Esophagus mucosa (tissue), 1 donor: ENCODE measurements at places on chromosomes 7 and 10. TPM values are rescaled to one million over a fixed set of nuclear protein-coding genes. Genes with fewer than 3 reads are reported as not detected.

DNA sequence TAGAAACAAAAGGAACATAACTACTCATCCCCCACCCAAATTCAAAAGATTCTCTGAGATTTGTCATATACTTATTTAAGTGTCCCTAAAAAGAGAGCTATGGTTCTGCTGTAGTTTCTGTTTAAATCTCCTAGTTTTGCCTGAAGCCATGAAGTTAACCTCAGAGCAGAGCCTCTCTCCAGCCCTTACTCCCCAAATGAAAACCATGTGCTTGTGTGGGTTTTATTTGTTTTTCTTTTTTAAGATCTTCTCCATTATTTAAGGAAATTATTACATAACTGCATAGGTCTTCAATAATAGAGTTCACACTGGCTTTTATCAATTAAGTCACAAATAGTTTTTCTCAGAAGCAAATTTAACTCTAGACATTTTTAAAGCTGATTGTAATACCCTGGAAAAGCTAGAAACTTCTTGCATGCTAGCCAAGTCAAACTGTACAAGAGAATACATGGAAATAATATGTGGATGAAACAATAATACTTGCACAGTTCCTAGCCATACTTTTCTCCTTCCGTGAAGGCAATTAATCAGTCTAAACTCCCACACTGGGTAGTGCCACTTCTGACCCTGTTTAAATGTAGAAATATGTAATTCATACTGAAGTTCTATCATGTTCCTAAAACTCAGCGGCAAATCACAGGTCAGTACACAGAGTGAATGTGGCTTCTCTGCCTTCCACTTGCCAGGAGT, 579.7 kb downstream of the SUGCT start:
- ATAC-seq, result no peak

DNA sequence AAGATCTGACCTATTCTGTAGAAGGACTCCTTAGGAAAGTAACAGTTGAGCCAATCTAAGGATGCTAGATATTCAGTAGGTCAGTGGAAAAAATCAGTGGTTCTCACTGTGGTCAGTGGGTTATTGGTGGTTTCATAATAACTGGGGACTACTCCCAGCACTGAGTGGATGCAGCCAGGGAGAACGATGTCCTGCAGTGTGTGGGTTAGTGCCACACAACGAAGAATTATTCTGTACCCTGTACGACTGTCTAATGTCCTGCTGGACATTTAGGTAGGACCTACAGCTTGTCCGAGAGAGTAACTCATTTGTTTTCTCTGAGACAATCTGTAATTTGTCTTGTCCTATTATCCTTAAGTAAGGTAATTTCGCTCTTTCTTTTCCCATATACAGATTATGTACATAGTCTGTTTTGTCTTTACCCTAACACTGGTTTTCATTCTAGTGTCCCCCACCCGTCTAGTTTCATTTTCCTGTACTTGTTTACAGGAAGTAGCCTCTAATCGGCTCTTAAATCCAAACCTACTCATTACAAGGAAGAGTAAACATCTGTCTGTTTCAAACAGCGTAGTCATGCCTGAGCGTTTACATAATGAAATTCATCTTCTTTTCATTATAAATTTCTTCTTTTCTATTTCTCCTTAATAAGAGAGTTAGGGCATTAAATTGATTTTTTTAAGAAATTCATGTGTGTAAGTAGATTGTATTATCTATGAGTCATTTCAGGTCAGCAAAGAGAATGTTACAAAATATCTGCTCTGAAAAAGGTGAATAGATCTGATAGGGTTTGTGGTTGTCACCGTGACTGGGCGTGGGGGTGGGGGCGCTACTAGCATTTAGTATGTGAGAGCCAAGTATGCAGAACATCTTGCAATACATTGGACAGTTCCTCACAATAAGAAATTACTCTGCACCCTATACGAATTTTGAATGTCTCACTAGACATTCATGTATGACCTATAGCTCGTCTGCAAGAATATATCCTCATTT, 8.3 kb upstream of the ZC3HAV1L start:
- ATAC-seq, result no peak

DNA sequence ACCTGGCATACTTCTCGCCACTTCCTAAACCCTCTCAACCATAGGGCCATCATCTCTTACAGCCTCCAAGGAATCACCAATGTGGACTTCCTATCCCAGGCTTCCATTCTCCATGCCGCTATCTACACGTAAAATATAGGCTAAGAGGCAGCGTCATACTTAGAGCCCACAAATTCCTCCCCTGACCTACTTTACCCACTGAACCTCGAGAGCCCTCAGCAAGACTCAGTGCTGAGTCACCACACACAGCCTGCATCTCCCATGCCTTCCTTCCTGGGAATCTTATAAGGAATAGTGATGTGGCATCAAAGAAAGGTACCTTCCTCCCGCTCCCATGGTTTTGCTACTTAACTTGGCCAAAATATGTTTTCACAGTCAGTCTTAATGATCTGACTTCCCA, 435.6 kb upstream of the NFE2L3 start:
- ATAC-seq, result no peak

Gene FGFBP3
- total RNA-seq, result 0.56 TPM

Gene PSMC2
- 73.1 TPM for total RNA-seq

GRCh38 chr7:135414850-135415439, 95.0 kb downstream of the CNOT4 start:
- no peak for ATAC-seq

Gene CEP41
- 4.8 TPM for total RNA-seq

- no peak for ATAC-seq
These were observed 10.8 kb downstream of the ZNF467 start for GRCh38 chr7:149762610-149763009.

DNA sequence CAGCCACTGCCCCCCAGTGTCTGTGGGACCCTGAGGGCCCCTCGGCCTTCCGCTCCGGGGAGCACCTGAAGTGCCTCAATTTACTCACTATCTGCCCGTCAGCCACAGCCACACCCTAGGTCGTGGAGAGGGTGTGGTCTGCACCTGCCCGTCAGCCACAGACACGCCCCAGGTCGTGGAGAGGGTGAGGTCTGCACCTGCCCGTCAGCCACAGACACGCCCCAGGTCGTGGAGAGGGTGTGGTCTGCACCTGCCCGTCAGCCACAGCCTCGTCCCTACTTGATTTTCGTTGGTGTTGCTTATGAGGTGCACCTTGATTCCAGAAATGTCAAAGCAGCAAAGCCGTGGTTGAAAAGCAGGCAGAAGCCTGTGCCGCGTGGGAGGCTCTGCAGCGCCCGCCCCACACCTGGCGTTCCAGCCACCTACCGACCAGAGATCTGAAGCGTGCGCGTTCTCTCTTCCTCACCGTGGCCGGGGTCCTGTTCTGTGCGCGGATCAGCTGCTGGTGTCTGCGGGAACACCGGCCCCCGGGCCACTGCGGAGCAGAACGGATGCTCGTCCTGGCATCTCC, 101.6 kb downstream of the DYNC2I1 start:
- peak; percentile 100 for ATAC-seq

- peak; percentile 70 for ATAC-seq
These were observed 106.7 kb upstream of the INSYN2A start for GRCh38 chr10:127303105-127303504.

Gene DDC
- not detected for total RNA-seq

Gene HOXA6
- total RNA-seq, result 1.7 TPM

- no peak for ATAC-seq
These were observed 33.3 kb downstream of the COX15 start for GRCh38 chr10:99698504-99699080.

- ATAC-seq, result no peak
These were observed 7.6 kb upstream of the BAG3 start for GRCh38 chr10:119643306-119644204.

DNA sequence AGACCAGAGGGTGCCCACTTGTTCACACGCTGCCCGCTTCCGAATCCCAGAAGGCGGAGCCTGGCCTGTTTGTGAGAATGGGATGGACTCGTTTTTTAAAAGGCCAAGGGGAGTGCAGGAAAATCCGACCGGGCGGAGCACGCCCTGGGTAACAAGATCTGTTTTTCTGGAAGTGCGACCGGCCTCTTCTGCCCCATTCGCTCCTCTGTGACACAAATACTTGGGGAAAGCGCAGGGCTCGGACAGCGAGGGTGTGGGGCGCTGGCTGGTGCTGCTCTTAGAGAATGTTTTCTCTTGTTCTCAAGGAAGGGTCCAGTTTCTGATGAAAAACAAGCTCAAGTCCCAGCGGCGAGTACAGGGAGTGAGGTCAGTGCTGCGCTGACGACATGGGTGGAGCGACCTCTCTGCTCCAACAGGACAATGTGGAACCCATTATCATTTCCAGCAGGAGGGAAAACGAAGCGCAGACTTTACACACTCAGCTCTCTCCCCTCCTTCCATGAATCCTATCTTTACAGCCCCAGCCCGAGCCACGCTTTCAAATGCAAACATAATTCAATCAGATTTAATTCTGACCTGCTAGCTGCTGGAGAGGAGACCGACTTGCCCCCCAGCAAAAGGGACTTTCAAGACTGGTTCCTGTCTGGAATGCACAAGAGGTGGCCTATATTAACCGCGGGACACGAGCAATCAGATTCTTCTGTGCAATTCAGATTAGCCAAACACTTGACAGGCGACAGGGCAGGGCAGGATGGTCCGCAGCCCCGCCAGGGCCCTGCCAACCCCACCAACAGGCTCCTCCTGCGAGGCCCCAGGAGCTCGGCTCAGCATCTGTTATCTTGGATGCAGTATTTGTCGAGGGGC, 1.1 kb downstream of the RADIL start:
- ATAC-seq, result no peak

Gene VSTM4
- total RNA-seq, result 0.68 TPM

DNA sequence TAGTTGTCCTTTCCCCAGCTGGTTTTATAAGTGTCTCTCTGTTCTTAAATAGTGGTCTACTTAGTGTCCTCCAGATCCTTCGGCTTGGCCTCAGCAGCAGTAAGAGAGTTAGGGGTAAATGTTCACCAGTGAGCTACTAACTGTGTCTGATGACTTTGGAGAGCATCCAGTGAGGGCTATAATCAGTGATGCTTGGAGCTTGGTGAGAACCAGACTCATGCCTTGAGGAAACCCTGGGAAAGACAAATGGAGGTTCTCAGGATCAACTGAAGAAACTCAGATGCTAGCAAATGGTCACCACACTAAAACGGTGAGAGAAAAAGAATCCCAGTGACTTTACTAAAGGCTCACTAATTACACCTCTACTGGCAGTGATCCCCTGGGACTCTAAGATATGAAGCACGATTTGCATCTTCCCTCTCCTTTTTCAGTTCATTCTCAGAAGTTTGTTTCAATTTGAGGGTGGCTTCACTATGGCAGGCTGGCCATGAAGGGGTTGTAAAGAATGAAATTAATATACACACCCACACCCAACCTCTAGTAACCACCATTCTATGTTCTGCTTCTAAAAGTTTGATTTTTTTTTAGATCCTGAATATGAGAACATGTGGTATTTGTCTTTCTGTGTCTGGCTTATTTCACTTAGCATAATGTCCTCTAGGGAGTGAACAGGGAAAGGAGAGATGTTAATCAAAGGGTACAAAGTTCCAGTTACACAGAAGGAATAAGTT, 177.9 kb downstream of the PDE1C start:
- no peak for ATAC-seq

Gene CAMK2B
- 1.1 TPM for total RNA-seq

DNA sequence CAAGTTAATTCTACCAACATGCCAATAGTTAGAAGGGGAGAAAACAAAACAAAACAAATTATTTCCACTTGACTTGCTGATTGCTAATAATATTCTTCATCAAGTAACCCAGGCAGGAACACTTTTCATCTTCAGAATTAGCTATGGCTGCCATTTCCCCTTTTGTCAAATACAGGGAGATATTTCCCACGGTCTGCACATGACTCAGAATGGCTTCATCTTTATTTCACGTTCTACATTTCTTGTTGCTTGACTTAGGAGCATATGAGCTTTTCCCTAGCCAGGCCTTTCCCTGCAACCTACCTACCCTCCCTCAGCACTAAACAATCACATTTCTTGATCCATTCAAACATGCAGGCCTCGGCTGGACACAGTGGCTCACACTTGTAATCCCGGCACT, 6.5 kb downstream of the CPVL start:
- ATAC-seq, result peak; percentile 38

- ATAC-seq, result no peak
These were observed 232.1 kb upstream of the PCLO start for GRCh38 chr7:83394776-83395175.

DNA sequence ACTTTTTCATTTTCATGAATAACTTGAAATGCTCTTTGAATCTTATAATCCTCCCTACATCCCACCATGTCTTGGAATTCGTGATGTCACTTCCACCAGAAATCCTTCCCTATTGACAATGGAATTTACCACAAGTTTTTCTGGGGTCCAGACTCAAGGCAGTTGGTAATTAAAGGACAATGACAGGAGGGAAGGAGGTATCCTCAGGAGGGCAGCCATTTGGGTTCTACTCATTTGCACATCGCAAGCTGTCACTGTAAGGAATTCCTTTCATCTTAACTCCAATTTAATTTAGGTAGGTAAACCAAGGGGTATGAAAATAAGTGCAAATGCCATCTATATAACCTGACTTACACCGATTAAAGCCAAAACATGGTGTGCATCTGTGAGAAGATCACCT, 21.9 kb downstream of the LRRC17 start:
- ATAC-seq, result no peak

- peak; percentile 19 for ATAC-seq
These were observed 257.3 kb downstream of the PTEN start for GRCh38 chr10:88120599-88121333.

GRCh38 chr10:114626841-114627240, 31.2 kb downstream of the ABLIM1 start:
- no peak for ATAC-seq

GRCh38 chr7:116526897-116527296, 2.1 kb downstream of the CAV1 start:
- ATAC-seq, result no peak

- peak; percentile 93 for ATAC-seq
These were observed 27.5 kb upstream of the EZH2 start for GRCh38 chr7:148911626-148912025.

Gene ARMC3
- not detected for total RNA-seq

DNA sequence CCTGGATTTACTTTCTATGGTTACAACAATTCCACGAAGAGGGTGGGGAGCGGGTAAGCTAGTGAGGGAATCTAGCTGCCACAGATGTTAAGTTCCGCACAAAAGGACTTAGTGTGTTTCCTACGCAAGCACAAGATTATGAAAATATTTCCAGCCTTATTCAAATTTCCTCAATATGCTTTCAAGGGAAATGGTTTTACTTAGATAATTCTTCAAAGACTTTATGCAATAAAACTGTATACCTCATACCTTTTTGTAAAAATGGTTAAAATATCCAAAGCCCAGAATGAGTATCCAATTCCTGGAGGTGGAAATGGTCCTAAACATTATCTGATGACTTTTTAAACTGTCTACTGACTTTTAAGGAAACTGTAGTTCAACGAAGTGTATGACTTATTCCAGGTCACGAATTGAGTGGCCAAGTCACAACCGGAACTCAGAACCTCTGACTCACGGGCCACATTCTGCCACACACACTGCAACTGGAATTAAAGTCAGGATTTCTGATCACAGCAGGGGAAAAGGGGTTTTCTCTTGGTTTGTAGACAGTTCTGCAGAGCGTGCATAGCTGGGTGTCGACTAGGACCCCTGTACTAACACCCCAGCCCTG, 20.2 kb upstream of the INSIG1 start:
- ATAC-seq, result peak; percentile 34

Gene COL13A1
- 0.92 TPM for total RNA-seq
